NCI-H510A (cell line): ENCODE measurements at places on chromosomes 2 and 18.

DNA sequence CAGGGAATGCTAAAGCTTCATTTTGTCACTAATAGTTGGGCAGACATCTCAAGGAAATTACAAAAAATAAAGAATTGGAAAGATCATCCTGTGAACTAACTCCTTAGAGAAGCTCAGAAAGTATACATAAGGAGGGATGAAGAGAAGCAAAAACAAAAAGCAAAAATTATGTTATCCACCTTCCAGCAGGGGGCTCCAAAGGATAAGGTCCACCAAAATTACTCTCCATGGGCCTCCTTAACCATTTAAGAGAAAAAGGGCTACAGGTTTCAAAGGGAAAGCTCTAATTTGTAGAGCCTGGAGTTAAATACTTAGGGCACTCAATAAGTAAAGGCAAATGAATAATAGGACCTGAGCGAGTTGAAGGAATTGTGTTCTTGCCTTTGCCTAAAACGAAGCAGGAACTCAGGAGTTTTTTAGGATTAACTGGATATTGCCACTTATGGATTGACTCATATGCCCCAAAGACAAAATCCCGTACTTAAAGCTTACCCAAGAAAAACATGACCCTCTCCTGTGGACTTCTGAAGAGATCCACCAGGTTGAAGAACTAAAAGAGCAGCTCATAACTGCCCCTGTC lies 1167.9 kb downstream of the DSC3 start:
- no peak for DNase-seq

DNA sequence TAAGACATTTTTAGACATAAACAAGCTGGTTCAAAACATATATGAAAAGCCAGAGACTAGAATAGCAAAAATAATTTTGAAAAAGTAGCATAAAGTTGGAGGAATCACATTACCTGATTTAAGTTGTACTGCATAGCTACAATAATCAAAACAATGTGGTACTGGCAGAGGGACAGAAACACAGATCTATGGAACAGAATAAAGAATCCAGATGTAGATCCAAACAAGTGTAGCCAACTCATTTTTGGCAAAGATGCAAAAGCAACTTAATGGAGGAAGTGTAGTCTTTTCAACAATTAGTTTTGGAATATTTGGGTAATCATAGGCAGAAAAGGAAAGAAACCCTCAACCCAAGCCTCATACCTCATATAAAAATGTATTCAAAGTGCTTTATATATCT lies 278.7 kb upstream of the ZNF521 start:
- no peak for DNase-seq

DNA sequence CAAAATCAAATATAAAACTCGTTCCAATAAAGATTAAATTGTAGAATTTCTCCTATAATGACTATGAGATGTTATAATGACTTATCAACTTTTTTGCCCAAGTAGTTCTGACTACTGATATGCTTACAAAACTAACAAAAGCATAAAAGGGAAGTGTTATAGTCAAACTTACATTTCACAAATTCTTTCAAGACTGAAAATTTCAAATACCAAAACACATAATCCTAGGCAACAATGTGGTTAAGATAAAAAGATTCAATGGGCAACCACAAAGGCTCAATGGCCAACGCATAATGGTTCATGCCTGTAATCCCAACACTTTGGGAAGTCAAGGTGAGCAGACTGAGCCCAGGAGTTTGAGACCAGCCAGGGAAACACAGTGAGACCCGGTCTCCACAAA lies 135.7 kb downstream of the USP34 start:
- DNase-seq = no peak

DNA sequence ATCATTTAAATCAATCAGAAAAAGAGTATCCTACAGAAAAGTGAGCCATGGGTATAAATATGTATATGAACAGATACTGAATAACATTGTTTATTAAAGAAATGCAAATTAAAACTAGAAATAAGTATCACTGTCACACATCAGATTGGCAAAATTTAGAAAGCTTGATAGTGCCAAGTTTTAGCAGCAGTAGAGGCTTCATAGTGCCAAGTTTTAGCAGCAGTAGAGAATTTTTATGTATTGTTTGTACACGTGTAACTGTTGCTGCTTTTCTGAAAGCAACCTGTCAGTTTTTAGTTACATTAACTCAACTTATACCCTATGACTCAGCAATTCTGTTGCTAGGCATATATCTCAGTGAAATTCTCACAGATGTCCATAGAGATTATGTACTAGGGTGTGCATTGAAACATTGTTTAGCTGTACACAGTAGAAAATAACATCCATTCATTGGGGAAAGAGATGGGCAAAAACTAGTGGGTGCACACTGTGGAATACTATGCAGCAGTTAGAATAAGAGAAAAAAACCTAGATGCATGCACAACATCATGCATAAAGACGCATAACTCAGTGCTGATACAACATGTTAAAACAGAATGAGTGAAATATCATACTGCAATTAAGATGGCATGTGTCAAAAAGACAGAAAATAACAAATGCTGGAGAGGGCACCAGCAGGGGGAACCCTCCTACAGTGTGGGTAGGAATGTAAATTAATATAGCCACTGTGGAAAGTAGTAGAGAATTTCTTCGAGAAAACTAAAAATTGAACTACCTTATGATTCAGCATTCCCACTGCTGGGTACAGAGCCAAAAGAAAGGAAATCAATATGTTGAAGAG lies 294.5 kb upstream of the NT5C1B start:
- no peak for DNase-seq

- no peak for DNase-seq
These were observed 105.9 kb downstream of the HIBCH start for GRCh38 chr2:190213441-190214335.

- DNase-seq = no peak
These were observed 11.5 kb downstream of the TRIP12 start for GRCh38 chr2:229910147-229910831.

DNA sequence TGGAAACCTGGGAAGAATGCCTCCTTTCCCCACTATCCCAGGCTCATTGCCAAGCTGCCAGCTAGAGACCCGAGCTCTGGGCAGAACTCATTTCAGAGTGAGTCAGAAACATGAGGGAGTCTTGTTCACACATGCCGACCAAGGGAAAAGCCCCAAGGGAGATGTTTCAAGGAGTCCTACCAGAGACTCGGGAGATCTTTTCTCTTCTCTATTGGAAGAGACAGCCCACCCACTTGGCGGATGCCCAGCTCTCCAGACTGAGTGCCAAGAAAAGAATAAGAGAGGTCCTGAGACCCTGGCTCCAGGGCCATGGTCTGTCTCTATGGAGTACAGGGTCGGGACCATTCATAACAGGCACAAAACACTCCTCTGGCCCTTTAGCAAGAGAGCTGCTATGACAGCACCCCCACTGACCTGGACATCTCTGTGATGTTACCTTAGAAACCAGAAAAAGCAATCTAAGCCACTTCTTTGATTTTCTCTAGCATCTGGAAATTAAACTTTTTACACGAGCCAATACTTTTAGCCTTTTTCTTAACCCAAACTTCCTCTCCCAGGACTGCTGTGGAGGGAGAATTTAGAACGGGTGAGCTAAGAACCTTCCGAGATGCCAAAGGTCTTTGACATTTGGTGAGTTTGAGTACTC lies 18.5 kb upstream of the IGFBP5 start:
- no peak for DNase-seq

DNA sequence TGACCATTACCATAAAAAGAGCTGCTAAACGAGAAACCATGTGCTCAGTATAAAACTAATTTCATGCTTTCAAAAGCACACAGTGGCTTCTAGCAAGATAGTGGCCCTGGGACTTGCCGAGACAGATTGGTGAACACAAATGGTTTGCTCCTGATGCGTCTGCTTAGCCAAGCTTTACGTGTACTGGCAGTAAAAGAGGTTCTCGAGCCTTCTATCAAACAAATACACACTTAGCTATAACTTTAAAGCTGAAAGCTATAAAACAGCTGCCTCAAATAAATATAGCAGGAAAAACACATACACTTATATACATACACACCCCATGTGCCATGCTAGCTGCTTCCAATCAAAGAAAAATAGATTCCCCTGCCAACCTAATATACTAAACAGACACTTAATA lies 117.0 kb downstream of the ZNF385B start:
- no peak for DNase-seq

DNA sequence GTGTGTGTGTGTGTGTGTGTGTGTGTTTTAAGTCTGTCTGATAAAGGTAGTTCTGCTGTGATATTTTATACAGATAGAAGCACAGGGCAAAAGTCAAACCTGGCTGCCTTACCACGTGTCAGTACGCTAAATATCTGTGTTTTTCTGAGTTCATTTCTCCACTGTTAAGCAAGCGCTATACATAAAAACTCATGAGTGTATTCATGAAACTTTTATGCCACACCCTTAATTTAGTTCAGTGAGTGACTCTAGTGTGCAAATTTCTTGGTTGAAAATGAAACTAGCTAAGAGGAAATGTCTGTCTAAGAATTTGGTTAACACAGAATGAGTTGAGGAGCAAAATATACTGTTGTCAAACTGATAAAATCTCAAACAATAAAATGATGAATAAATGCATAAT lies 11.2 kb downstream of the CASP10 start:
- no peak for DNase-seq

- no peak for DNase-seq
These were observed 132.5 kb upstream of the OSR1 start for GRCh38 chr2:19490846-19491435.

GRCh38 chr2:78984386-78984785 lies 41.1 kb upstream of the REG3G start:
- no peak for DNase-seq

GRCh38 chr18:13984080-13984479 lies 68.7 kb upstream of the MC2R start:
- DNase-seq = peak; percentile 3

DNA sequence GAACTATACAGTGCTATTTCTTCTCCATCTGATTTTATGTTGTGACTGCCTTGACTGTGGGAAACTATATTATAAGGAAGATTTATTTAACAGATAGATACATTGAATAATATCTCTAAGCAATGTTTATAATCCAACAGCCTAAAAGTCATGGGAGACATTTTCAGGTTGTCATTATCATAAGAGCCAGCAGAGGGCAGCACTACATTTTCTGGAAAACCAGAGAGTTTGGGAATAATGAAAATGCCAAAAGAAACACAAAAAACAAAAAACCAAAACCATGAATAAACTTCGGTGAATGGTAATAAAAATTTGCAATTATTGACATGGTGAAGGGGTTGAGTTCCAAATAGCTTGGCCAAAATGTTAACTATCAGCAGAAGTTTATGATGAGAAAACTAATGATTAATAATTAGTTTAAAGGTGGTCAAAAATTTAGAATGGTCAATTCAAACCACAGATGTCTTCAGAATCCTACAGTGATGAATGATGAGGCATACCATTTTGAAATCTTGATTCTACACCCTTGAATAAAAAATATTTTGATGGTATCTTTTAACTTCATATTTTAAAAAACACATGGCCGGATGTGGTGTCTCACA lies 4.7 kb downstream of the EEF1B2 start:
- no peak for DNase-seq

GRCh38 chr2:156800065-156800653 lies 364.0 kb downstream of the GPD2 start:
- DNase-seq = no peak

DNA sequence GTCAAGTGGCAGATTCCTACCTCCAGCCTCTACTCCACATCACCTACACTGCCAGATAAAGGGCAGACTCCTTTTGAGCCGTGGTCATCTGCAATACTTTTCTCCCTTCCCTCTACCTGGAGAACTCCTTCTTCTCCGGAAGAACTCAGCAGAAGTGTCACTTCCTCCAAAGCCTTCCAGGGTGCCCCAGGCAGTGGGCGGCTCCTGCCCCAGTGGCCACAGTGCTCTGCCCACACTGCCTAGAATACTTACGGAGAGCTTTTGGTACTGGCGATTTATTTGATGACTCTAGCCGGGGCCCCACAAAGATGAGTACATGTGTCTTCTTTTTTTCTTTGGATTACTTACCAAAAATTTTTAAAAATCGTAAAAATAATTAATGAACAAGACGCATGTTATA lies 39.7 kb downstream of the FOSL2 start:
- no peak for DNase-seq

GRCh38 chr18:59917422-59917821 lies 17.6 kb downstream of the PMAIP1 start:
- no peak for DNase-seq

- peak; percentile 26 for DNase-seq
These were observed 182.0 kb downstream of the TCF4 start for GRCh38 chr18:55405893-55406406.

GRCh38 chr2:167127135-167127534 lies 238.9 kb downstream of the XIRP2 start:
- DNase-seq = no peak

DNA sequence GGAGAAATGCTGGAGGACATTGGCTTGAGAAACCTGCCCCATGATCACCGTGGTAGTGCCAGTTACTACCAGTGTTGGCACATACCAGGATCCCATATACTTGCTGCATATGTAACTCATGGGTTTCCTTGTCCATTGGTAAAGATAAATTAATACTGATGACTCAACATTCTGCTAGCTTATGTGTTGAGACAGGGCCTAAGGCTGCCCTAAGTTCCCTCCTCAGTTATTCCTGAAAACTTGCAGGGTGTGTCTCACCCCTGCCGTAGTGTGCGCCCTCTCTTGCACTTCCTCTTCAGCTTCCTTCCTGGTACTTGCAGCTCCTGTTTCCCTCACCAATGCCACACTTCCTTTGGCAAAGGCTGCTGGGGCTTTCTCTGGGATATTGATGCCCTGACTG lies 4.3 kb upstream of the INO80C start:
- no peak for DNase-seq

DNA sequence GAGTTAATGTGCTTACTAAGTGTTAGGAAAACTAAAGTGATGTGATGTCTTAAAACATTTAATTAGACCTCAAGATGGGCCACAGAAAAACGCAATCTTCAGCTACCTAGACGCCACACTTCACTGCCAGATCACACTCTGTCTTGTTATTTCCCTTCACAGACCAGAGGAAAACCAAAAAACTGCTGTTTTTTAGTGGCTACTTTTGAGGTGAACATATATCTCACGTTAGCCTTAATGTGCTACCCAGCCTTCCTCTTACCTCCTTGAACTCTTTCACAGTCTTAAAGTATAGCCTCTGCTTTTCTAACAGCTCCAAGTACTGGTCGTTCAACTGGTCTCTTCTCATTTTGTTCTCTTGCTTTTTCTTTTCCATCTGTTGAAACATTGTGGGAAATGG lies 83.1 kb downstream of the CCDC93 start:
- no peak for DNase-seq

DNA sequence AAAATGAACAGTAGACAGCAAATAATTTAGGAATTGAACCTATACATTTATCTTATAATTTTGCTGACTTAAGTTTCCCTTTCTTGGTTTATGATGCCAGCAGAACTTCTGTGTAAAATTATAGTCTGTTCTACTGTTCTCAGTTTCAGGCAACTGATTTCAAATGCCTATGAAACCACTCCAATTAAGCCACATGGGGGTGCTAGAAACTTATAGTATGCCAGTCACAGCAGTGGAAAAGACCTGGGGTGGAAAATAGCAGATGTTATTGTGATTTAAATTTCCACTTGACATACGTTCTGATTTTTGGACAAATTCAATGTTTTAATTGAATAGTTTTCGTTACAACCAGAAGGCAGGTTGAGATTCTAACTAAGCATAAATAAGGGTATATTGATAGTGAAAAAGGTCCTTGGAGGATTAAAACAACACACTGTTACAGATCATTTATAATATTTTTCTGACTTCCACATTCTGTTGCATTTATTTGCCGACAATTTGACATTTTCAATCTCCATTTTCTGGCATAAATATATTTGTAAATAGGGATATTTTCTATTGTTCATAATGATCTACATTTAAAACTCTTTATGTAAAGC lies 61.4 kb downstream of the CPS1 start:
- DNase-seq = peak; percentile 14
